A172 (cell line): ENCODE measurements at places on chromosomes 1 and 21.

- DNase-seq = no peak
These were observed 961 bp upstream of the TDRD5 start for GRCh38 chr1:179590671-179591070.

DNA sequence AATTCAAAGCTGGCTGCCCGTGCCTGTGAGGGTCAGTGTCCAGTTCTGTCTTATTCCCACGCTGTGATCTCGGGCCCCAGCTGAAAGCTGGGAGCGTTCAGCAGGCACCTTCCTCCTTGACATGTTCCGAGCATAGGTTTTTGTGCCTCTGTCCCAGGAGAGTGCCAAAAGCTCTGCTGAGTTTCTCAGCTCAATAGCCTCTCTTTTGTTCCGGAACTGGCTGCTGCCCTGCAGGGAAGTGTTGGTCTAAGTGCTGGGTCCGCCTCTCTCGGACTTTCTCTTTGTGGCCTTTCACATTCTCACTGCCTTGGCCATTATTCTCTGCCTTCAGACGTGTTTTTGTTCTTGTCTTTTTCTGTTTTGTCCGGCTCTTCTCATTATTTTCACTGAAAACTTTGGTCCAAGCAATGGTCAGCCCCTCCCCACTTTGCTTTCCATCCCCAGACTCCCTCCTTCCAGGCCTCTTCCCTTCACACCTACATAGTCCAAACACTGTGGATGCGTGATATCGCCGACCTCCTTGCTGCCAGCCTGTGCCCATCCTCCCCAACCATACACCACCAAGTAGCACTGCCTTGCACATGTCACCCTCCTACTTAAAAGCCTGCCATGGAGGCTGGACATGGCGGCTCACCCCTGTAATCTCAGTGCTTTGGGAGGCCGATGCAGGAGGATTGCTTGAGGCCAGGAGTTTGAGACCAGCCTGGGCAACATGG lies 233.8 kb downstream of the RHOU start:
- no peak for DNase-seq

GRCh38 chr1:212514782-212515181 lies 82.1 kb downstream of the NENF start:
- DNase-seq = no peak

DNA sequence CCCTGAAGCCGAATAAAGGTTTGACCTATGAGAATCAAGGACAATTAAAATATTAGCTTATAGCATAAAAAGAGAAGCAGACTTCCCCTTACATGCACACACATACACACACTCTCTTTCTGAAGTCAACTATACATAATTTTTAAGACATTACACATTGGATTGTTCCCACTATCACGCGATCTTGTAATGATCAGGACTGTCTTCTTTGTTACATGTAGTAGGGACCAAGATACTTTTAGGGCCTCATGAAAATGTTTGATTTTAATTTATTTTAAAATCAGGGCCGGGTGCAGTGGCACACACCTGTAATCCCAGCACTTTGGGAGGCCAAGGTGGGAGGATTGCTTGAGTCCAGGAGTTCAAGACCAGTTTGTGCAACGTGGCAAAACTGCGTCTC lies 16.4 kb upstream of the IRF2BP2 start:
- DNase-seq = no peak

DNA sequence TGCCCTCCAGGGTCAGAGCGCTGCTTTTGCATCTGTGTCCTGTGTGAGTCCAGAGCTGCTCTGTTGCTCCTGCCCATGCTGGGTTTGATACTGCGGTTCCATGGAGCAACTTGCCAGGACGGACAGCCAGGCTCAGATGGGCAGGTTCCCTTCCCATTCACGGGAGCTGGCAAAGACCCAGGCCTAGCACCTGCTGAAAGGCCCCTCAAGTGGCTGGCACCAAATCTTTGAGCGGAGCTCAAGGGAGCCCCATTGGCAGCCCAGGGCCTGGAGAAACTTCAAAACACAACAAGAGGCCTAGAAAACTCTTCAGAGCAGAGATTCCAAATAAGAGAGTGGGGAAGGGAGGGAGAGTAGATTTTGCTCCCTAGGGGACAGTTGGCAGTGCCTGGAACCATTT lies 97.2 kb downstream of the ACTL8 start:
- DNase-seq = no peak

- no peak for DNase-seq
These were observed 4.1 kb downstream of the RWDD3 start for GRCh38 chr1:95237981-95238703.

DNA sequence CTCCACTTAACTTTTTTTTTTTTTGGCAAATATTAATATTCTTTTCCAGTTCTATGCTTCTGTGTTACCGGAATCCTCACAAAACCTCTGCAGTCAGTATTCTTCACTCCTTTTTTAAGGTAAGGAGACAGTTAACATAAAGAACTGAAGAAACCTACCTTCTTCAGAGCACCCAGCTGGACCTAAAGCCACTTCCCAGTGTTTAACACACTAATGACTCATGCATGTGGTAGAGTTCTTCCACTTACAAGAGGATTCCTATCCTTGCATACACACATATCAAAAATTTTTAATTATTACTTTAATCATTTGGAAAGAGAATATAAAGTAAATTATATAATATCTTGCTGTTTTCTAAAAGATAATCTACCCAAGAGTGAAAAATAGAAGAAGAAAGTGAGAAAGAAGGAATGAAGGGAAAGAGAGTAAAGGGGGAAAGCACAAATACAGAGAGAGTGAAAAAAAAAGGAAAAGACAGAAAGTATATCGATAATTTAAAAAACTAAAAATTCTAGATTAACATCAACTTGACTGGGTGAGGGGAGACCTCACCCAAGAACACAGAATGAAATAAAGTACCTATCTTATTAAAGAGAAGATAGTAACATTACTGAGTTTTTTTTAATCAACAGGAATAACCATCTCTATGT lies 54.9 kb downstream of the ENAH start:
- peak; percentile 18 for DNase-seq

DNA sequence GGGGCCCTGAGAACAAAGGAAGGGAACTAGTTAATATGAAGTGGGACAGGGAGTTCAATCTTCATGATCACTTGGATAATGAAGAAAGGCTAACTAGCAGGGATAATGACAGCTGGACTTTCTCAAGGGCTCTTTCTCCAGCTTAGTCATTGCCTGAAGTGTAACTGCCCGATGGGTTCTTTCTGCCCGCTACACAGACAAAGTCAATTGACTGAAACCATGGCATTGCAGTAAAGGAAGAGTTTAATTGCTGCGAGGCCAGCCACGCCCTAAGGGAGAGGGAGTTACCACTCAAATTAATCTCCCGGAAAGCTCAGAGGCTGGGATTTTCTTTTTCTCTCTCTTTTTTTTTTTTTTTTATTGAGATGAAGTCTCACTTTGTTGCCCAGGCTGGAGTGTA lies 16.6 kb upstream of the SLC2A5 start:
- no peak for DNase-seq

DNA sequence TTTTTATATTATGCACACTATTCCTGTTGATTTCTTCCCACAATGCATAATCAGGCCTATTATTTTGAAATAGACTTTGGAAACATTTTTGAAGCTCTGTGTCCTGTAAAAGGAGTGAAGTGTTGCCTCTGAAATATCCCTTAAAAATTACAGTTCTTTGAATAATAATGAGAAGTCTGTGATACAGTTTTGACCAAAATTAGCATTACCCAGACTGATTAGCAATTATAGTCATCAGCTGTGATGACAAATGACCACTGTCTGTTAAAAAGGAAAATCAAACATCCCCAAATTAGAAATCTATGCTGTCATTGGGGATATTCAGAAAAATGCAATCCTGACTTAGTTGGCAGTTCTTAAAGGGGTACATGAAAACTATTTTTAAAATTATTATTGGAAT lies 63.7 kb downstream of the PTGS2 start:
- no peak for DNase-seq

- no peak for DNase-seq
These were observed 47.1 kb downstream of the SLC9C2 start for GRCh38 chr1:173555651-173556305.

DNA sequence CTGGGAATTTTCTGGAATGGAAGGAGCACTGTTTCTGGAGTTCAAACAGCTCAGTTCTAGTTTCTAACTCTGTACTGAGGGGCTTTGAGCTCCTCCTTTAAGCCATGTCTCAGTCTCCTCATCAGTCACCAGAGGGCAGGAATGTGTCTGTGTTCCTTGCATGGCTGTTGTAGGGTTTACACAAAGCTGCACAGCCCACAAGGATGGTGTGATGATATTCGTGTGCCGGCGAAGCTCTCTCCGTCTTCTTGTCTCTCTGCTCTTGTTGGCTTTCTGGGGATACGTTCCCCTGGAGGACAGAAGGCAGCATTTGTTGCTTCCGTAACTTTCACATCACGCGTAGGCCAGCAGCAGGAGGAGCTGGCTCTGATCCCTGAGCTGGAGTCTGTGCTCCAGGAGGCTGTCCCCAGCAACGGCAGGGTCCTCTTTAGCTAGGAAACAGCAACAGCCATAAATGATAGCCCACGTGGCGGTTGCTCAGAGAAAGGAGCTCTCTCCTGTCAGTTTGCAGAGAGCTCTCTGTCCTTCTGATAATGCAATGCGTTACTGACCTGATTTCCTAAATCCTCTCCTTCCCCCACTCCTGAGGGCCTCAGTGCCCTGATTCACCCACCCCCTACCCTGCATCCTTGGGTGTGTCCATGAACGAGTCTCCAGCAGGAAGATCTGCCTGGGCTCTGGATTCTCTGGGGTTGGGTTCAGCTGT lies 189.2 kb upstream of the VAMP3 start:
- no peak for DNase-seq

DNA sequence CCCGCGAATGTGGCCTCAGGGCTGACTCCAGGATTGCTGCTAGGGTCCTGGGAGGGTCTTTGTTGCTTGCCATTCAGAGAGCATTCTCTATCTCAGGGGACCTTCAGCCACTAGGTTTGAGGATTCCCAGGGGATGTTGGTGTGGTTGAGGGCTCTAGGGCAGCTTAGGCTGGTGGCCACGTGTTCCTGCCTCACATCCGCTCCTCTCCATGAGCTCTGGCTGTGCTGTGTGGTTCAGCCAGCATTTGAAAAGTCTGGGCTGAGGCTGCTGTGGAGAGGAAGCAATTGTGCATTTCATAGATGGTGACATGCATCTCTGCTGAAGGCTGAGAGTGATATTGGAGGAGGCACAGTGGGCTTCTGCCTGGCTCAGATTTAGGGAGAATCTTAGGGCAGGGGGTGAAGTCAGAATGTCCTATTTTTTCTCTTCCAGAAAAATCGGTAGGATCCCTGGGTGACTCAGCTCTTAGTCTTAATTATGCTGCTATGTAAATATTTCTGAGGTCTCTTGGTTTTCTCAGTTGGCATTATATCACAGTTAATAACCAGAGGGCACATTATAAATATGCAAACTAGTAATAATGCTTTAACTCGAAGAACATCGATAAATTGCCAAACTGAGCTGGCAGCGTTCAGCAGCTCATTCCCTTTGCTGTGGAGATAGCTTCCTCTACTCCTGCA lies 182.3 kb downstream of the CAMTA1 start:
- no peak for DNase-seq

DNA sequence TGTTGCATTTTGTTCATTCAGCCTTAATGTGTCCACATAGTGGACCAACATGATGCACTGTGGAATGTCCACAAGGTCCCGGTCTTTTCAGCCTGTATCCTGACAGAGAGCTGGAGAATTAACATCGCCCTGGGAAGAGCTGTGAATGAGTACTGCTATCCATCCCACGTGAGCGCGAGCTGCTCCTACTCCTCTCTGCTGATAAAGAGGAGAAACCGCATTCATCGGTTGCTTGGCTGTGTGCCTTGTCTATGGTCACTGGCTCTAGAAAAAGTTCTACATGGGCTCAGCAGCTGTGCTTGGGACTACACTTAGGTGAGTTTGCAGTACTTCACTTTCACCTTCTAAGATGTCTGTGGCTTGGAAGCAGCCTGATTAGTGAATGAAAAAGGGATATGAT lies 31.1 kb upstream of the IGSF5 start:
- no peak for DNase-seq

DNA sequence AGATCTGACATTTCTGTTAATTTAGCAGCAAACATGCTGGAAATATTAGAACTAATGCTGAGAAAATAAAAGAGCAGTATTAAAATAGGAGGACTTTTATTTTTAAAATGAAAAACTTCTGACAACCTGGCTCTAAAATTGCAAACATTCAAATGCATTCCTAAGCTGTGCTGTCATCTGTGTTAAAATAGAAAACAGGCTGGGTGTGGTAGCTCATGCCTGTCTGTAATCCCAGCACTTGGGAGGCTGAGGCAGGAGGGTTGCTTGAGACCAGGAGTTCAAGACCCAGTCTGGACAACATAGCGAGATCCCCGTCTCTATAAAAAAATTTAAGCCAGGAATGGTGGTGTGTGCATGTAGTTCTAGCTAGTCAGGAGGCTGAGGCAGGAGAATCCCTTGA lies 44.6 kb downstream of the MIGA1 start:
- peak; percentile 58 for DNase-seq

- DNase-seq = no peak
These were observed 296.2 kb downstream of the NEGR1 start for GRCh38 chr1:71986160-71986559.
